ENCODE measurements at places on chromosomes 6 and 20.

DNA sequence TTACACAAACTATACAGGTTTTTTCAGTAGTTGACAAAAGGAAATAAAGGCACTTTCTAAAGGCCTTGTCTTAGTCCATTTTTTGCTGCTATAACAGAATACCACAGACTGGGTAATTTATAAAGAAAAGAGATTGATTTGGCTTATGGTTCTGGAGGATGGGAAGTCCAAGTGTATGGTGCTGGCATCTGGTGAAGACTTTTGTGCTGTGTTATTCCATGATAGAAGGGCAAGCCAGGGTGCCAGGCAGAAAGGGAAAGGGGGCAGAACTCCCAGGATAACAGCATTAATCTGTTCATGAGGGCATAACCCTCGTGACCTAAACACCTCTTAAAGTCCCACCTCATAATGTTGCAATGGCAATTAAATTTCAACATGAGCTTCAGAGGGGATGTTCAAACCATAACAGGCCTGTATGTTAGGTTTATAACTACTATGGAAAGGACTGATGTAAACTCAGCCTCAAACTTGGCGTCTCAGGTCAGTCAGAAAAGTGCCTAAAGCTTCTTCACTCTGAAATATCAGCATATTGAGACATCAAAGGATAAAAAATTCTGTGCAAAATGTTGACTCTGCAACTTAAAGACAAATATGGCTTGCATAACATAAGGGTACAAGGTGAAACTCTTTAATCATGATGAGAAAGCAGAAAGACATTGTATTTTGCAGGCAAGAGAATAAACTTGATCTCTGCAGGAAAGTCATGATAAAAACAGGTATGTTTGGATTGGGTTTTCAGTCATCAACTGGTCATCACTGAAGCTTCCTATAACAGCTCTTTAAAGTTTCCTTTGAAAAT is 42.8 kb downstream of the RNF217 start:
- no peak for DNase-seq

GRCh38 chr6:49384904-49385303 is 78.1 kb downstream of the MMUT start:
- no peak for DNase-seq

GRCh38 chr6:165842281-165842936 is 179.4 kb upstream of the PDE10A start:
- DNase-seq: no peak

- DNase-seq: no peak
Measured at GRCh38 chr6:124960757-124961463, 1.3 kb upstream of the RNF217 start.

- DNase-seq: no peak
Measured at GRCh38 chr6:65091561-65091960, 615.5 kb downstream of the EYS start.

DNA sequence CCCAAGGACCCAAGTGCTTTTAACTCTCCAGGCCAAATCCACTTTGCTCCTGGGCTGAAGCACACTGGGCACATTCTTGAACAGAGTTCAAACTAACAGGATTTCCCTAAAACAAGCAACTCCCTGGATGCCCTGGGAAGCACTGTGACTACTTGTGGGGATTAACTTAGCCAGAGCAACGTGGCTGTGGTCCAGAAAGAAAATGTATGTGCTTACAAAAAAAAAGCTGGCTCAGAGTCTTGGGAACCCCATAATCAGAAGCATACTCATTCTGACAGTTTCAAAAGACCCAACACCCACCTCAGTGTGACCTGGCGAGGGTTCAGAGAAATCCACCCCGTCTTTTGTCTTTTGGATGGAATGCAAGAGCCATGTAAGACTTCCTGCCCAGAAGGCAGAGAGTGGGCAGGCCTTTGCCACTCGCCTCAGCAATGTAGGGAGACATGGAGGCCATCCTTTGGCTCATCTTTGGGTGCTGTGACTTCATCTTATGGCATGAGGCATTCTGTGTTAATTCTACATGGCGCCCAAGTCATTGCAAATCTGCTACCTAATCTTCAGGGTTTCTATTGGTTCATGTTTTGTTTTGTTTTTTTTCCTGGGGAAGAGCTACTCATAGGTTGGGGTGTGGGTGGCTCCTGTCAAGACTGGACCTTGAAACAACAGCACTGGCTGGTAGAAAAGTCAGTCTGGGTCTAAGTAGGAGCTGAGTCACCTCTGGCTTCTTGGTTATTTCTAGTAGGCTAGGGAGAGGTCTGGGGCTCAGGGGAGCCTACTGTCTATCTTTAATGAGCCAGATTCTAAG is 248.6 kb upstream of the SUPT3H start:
- DNase-seq: no peak

GRCh38 chr20:33316343-33316742 is 33.3 kb downstream of the BPIFB1 start:
- no peak for DNase-seq

DNA sequence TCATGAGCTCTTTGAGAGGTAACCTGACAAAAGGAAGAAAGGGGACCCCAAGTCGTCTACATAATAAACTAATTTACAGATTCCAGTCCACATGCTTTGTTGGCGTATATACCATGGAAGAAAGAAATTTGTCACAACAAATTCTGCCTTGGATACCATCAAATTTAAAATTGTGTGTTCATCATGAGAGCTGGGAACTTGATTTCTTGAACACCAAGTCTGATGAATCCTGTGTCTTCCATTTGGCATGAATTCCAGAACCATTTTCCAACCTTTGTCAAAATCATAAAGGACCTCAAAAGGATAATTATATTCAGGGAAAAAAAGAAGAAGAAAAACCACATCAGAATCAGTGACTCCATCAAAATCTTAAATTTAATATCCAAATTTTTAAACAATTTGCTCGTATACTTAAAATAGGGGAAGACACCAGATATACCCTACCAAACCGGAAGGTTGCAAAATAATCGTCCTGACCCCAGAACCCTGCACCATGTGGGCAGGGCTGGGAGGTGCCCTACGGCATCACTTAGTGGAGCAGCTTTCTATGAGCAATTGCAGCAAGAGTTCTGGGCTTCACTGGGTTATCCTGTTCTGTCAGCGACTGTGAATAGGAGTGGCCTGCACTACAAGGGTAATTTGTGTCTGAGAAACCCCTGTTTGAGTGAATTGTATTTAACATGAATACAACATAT is 74.1 kb upstream of the INSM1 start:
- DNase-seq: no peak
